ENCODE measurements at places on chromosomes 13 and 19.

DNA sequence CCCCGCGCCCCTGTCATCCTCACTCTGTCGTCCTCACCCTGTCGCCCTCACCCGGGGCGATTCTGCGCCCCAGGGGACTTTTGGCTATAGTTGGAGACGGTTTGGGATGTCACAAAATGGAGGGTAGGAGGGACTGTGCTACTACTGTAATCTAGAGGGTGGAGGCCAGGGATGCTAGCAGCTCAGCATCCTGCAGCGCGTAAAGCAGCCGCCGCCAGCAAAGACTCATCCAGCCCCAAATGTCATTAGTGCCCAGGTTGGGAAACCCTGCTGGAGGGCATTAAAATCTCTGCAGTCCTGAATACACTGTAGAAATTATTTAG, 362 bp downstream of the ZNF557 start:
- no peak for DNase-seq

GRCh38 chr19:41813911-41814310, 17.5 kb downstream of the CEACAM3 start:
- DNase-seq = no peak

DNA sequence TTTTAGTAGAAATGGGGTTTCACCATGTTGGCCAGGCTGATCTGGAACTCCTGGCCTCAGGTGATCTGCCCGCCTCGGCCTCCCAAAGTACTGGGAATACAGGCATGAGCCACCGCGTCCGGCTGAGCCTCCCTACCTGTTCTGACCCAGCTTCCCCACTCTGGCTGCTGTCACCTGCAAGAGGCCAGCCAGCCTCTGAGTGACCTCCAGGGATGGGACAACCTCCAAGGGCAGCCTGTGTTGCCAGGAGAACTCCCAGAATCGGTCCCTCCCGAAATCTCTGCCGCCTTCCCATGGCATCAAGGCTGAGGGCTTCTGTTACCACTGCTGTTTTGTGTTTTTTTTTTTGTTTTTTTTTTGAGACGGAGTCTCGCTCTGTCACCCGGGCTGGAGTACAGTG, 11.3 kb downstream of the CERS4 start:
- no peak for DNase-seq

- DNase-seq = no peak
These were observed at the start of gene CYP4F3 for GRCh38 chr19:15640294-15640903. Gene CYP4F3 (plus strand): TSS chr19:15640897. CDS start chr19:15641416, 519 bp downstream.

GRCh38 chr13:110576736-110577476, 15.4 kb upstream of the RAB20 start:
- DNase-seq = no peak

DNA sequence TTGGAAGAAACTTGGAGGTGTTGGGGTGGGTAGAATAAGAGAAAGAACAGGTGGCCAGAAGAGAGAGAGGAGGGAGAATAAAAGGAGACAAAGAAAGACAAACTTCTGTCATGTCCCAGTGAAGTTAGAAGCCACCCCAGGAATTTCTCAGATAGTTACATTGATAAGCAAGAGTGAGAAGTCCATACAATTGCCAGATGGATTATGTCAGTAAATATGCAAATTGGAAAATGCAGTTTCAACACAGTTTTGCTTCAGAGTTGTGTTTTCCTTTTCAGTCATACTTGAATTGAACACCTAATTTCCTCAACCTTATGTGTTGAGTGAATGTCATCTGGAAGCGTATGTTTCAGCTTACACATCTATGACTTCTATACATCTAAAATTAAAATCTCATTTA, 139.2 kb downstream of the RXFP2 start:
- DNase-seq = no peak

DNA sequence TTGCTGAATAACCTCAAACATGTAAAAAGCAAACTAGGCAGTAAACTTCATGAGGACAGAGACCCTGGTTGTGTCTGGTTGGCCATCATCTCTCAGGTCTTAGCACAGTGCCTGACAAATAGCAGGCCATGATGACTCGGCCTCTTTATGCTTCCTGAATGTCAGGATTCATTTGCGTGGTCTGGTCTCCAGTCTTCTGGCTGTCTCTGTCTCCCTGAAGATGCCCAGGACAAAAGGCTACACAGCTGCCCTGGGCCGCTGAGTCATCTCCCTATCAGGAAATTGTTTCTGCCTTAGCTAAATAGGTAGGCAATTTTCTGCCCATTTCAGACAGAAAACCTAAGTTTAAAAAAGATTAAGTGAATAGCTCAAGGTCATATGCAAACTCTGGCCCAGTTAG, 84.1 kb upstream of the FNDC3A start:
- DNase-seq = no peak

DNA sequence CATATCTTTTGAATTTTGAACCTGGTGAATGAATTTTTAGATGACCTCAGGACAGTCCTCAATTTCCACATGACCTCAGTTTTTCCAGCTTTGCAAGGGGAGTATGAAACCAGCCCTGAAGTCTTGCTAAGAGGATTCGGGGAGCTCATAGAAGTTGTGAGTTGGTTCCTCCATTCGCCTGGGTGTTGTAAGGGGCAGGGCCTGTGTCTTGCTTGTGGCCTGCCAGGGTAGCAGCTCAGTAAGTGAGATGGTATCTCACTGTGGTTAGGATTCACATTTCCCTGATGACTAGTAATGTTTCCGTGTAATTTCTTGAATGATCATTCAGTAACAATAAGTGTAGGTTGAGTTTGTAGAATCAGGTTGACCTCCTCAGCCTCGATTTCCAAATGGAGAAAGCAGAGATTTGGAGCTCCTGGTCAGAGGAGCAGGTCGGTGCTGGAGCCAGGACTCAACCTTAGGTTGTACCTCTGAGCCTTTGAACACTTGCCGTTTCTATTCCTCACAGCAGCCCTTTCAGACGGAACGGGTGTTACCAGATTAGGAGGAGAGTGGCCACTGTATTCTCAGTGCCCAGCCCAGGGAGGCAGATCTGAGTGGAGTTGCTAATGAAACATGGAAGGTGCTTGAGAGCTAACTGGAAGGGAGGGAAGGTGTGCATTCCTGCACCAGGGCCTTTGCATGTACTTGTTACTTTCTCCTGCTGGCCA, 14.6 kb downstream of the NACC1 start:
- DNase-seq = no peak

DNA sequence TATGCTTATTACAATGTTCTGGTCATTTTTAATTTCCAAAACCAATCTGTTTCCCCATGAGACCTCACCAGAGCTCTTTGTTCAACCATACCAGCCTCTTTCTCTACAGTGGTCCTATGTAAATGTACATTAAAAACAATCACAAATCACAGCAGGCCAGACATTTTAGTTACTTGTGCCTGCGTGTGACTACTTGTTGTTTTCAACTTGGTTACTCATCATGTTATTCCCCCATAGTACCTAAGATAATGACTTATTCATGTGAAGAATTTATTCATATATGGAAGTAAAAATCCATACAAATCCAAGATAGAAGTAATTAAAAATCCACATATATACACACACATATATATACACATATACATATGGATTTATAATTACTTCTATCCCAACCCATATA, 379.6 kb downstream of the SLITRK6 start:
- no peak for DNase-seq

- DNase-seq = peak; percentile 78
These were observed 64.1 kb downstream of the MRPL57 start for GRCh38 chr13:21240586-21240985.

GRCh38 chr19:11400798-11401197, 16.7 kb upstream of the EPOR start:
- DNase-seq = no peak

- no peak for DNase-seq
These were observed 7.5 kb downstream of the F10 start for GRCh38 chr13:113129921-113130750.

DNA sequence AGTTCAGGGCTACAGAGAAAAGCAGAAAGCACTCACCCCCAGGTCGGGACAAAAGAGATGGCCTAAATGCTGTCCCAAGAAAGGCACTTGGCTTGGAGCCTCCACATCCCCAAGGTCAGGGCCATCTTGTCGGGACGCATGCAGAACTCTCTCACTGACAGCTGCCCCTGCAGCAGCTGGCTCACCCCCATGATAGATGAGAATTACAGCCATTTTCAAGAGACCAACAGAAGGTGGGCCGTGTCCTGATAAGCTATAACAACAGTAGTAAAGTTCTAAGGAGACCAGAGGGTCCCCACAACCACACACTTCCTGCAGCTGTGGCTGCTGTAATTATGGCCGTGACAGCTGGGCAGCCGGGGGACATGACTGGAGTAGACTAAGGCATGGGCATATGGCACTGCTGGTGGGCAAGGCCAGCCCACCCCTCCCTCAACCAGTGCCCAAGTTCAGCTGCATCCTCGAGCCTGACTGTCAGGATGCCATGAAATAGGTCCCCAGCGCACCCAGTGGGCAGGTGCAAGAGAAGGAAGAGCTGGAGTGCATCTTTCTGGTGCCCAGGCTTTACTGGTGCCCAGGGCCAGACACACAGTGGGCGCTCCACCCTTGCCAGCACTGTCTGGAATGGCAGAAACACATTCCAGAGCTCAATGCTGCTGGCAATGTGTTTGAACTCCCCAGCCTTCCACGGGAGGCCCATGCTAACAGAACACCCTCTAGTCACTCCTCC, 436.7 kb upstream of the ZNF507 start:
- DNase-seq = no peak

DNA sequence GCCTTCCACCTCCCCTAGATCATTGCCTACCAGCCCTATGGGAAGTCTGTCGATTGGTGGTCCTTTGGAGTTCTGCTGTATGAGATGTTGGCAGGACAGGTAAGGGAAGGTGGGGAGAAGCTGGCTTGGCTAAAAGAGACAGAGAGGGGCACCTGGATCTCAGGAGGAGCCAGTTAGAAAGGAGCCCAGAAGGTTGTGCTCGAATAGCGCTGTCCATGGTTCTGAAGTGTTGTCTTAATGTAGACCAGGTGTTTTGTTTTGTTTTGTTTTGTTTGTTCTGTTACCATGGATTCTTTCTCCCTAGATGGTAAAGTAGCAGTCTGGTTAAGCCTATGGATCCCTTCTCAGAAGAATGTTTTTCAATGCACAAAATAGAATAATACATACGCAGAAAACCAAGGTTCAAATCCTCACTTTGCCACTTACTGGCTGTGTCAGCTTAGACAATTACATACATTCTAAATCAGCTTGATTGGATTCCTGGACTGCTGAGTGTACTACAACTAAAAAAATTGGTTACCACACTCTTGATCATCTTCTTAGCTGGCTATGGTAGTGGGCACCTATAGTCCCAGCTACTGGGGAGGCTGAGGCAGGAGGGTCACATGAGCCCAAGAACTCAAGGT, 5.9 kb upstream of the CACNG7 start:
- DNase-seq = peak; percentile 45

DNA sequence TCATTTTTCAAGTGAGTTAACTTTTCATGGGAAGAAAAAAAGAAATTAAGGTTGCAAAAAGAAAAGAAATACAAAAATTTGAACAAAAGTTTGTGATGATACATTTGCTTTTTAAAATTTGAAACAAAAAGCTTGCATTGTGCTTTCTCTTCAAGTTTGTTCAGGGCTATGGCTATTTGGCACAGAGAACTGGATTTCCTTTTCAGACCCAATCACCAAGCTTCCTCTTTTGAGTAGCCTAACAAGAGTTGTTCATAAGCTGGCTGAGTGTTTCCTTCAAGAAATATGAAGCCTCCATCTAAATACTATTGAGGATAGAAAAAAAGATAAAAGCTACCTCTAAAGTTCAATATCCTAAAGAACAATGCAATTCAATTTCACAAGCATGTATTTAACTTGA, 787.8 kb downstream of the LIG4 start:
- DNase-seq = no peak

- no peak for DNase-seq
These were observed 12.1 kb upstream of the ZNF254 start for GRCh38 chr19:24074720-24075454.

- DNase-seq = no peak
These were observed 127.6 kb downstream of the KATNAL1 start for GRCh38 chr13:30179597-30180276.

- DNase-seq = no peak
These were observed 407.8 kb downstream of the ZNF536 start for GRCh38 chr19:30780032-30780431.

GRCh38 chr13:100148422-100148821, 59.5 kb downstream of the PCCA start:
- no peak for DNase-seq

GRCh38 chr19:29528350-29528945, 2.7 kb downstream of the VSTM2B start:
- DNase-seq = peak; percentile 9

GRCh38 chr13:50015258-50015657, at the start of gene KCNRG:
Gene KCNRG (plus strand): TSS chr13:50015444. CDS start chr13:50015494, 50 bp downstream.
- DNase-seq = no peak

- no peak for DNase-seq
These were observed 29.9 kb downstream of the ATP7B start for GRCh38 chr13:51981355-51981754.

GRCh38 chr13:71922194-71922593, 55.2 kb upstream of the DACH1 start:
- DNase-seq = no peak

DNA sequence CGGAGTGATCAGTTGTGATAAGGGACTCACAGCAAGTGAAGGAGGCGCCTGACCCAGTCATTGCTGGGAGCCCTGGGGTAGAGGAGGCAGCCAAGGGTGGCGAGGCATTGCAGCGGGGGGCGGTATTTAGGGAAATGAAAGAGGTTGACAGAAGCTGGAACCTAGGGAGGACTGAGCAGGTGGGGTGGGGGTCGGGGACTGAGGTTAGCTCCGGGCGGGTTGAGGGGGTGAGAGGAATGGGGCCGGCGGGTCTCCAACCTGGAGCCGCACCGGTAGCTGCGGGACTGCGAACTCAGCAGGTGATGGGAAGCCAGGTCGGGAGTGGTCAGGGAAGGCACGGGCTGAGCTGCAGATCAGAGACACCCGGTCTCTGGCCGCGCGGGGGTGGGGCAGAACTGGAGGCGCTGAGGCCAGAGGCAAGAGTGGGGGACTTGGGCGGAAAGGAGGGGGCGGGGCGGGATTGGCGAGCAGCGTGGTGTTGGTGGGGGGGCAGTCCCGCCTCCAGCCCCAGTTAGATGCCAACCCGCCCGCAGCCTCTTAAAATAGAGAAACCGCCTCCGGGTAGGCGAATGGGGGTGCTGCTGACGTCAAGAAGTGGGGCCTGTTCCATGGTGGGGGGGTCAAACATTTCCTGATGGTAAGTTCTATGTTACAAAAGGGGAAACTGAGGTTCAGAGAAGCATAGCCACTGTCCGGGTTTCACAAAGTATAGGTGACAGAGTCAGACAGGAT, 1.5 kb downstream of the MAST3 start:
- no peak for DNase-seq

GRCh38 chr13:30002577-30002976, 152.2 kb upstream of the UBL3 start:
- no peak for DNase-seq

GRCh38 chr13:99307247-99307646, at the start of gene GPR183:
Gene GPR183 (minus strand): TSS chr13:99307399. CDS start chr13:99296145, 11,254 bp downstream.
- no peak for DNase-seq

Data from HFF-Myc (cell line).